Fibroblast of the aortic adventitia (primary cell): ENCODE measurements at places on chromosomes 3 and 15.
A peak's percentile ranks its signal among the peaks of the same experiment; 100 is the strongest.

DNA sequence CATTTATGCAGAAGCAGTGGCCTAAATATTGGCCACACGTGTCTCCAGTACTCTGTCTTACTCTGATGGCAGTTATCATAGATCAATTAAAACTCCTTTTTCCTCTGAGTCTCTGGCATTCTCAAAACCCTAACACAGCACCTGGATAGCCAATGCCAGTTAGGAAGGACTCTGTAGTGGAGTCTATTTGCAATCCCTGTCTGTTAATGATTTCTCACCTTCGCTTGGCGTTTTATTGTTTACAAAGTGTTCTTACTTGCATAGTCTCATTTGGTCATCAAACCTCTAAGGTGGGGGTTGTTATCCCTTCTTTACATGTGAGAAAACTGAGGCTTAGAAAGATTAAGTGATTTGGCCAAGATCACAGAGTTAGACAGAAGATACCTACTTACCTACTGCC lies 258.8 kb downstream of the IL5RA start:
- no peak for DNase-seq

- DNase-seq = no peak
These were observed 1101.0 kb downstream of the ROBO2 start for GRCh38 chr3:78140866-78141265.

GRCh38 chr3:127274200-127274760 lies 13.6 kb downstream of the PRR20G start:
- DNase-seq = no peak

GRCh38 chr3:184652465-184652864 lies 59.4 kb downstream of the MAGEF1 start:
- DNase-seq = no peak

GRCh38 chr3:193522473-193522872 lies 32.2 kb downstream of the ATP13A4 start:
- DNase-seq = no peak

DNA sequence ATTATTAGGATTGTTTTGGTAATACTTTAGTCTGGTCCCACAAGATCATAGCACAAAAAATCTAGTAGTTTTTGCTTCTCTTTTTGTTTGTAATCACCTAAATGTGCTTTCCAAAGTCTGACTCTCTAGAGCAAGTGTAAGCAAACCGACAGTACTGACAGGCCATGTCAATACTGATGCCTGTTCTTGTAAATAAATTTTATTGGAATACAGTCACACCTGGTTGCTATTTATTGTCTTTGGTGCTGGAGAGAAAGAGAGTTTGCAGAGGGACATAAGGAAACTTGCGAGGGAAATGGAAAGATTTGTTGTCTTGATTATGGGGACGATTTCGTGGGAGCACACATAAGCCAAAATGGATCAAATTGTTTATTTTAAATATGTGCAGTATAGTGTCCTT lies 77.5 kb downstream of the NAALADL2 start:
- DNase-seq = no peak

DNA sequence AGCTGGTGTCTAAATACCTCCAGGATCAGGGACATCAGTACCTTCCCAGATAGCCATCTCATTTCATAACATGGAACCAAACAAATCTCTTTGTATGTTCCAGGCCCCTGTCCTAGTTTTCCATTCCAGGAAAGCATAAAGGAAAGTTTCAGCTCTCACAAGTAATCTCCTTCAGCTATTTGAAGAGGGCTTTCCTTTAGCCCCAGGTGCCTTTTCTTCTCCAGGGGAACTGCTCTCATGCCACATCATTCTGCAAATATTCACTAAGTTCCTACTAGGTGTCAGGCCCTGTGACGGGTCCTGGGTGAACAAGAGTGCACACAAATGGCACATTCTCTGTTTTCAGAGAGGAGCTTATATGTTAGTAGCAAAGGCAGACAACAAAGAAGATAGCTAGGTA lies 136.1 kb downstream of the ADAMTS9 start:
- DNase-seq = no peak

DNA sequence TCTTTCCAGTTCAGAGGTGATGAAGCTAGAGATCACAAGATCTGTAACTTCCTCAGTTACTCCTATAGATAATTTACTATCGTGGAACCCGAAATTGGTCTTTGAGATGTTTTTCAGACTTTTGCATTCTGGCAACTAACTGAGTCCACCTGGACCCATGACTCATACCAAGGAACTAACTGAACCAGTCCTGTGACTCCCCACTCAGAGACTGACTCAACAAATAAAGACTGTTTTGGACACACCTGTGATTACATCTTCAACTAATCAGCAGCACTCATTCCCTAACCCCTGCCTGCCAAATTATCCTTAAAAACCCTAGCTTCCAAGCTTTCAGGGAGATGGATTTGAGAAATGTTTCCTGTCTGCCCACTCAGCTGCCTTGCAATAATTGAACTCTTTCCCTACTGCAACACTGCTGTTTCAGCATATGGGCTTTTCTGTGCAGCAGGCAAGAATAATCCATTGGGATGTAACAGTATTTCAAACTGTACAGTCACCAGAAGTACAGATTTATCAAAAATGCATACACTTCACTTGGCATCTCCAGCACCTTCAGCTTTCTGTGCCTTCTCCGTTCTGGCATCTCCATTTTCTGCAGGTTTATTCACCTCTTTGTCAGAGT lies 57.7 kb downstream of the GATM start:
- no peak for DNase-seq

GRCh38 chr3:170338690-170339340 lies 18.7 kb upstream of the SKIL start:
- DNase-seq = no peak

DNA sequence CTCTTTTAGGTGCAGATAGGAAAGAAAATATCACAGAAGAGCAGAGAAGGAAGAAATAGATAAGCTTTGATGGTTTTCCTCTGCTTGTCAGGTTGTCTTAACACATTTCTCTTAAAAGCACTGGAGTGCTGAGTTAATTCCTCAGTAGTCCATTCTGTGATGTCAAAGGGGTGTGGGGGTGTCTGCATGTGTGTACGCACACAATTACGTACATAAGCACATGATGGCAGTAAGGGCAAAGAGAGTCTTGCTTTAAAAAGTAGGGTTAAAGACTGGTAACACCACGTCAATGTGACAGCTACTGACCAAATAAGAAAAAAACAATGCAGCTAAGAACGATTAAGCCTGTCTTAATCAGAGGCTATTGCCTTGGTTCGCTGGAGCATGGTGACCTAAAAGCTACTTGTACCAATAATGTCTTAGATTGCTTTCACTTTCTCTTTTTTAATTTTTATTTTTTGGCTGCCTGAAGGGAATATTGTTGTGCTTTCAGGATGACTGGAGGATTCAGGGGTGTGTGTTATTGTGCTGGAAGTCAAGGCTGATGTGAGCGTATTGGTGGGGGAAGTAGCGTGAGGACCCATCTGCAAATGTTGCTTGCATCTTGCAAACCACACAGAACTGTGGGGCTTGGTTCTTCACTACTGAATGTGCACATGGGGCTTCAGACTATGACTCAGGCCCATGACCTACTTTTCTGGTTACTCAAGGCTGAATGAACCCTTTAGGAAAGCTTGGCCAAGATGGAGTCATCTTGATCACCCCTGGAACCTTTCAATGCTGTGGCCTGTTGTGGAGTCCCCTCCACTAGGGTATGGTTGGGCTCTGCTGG lies 417.8 kb upstream of the TPM1 start:
- peak; percentile 63 for DNase-seq

GRCh38 chr3:189727898-189728297 lies 96.7 kb downstream of the TP63 start:
- DNase-seq = peak; percentile 68

- DNase-seq = no peak
These were observed 1031.8 kb upstream of the NR2F2 start for GRCh38 chr15:95298729-95299128.

DNA sequence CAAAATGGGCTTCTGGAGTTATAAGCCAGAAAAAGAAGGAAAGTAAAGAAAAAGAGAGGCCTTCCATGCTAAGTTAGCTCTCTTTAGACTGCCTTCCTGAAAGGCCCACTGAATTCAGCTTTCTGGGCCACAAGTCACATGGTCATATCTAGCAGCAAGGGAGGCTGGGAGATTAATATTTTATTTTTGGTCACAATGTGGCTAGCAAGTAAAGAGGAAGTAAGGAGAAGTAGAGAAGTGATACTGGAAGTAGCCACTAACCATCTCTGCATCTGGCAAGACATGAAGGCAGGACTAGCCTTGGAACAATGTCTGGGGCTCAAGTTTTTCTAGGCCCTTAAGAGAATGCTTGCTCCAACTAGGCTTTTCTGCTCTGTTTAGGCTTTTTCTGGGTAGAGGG lies 81.8 kb upstream of the UBE2E1 start:
- DNase-seq = no peak

GRCh38 chr3:4409971-4410573 lies 57.0 kb downstream of the SUMF1 start:
- no peak for DNase-seq

DNA sequence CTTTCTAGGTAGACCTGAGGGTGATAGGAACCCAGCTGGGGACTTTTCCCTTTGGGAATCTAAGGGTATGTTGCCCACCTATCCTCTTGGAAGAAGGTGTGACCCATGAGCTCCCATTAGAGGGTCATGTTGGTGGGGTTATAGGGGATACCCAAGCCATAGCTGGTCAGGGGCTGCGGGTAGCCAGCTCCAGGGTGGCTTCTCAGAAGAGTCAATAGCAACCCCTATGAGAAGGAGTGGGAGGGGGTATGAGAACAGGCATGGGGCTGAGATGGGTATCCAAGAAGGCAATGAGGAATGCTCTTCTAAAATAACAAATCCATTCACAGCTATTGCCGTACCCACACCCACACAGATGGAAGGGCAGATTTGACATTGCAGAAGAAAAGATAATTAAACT lies 217.8 kb downstream of the UACA start:
- no peak for DNase-seq

DNA sequence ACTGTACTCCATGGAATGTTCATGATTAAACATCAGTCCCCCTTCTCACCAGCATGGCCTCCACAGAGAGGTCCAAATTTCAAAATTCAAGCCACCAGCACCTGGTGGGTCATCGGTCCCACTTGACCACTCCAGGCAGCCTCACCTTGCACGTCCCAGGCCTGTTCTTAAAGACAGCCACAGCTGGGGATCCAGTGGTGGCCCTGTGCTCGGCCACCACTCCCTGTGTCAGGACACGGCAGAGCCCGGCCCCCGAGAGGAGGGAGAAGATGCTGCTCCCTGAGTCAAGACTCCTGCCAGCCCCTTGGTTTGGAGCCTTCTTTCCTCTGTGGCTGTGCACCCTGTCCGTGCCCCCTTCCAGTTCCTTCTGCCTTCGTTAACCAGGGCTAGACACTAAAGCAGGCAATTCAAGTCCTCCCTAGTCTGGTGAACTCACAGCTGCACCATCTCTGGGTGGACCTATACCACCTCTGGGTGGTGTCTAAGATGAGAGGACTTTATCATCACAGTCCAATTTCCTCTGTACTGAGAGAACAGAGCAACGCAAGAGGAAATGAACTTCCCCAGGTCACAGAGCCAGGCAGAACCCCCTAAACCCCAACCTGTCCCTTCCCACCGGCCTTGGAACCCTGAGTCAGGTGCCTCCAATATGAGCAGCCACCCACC lies 97.1 kb downstream of the MEGF11 start:
- no peak for DNase-seq

DNA sequence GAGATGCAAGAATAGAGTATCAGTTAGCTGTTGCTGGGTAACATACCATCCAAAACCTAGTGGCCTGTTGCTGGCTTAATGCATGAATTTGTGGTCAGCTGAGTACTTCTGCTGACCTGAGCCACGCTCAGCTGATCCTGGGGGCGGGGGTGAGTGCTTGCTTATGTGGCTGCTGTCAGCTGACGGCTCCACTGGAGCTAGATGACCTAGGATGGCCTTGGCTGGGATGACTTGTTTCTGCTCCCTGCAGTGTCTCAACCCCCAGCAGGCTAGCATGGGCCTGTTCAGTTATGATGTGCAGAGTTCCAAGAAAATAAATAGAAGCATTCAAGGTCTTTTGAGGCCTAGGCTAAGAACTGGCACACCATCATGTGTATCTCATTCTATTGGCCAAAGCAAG lies 63.9 kb downstream of the FBLN2 start:
- peak; percentile 59 for DNase-seq

- peak; percentile 85 for DNase-seq
These were observed 241.8 kb downstream of the FOXP1 start for GRCh38 chr3:71341721-71342120.

GRCh38 chr3:143998266-143998665 lies 26.6 kb downstream of the DIPK2A start:
- peak; percentile 25 for DNase-seq

DNA sequence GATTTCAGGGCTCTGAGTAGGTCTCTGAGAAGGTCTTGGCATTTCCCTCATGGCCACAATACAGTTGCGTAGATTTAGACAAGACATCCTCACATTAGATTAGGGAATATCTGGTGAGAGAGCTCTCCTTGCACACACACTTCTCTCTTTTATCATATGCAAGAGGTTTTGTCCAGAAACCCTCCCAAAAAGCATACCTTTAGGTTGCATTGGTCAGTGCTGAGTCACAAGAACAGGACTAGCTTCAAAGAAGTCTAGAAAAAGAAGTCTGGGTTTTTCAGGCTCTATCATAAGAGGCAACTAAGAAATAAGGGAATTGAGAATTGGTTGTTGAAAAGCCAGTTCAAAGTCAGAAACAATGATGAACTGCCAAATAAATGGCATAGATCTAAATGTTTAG lies 40.1 kb upstream of the MITF start:
- no peak for DNase-seq

GRCh38 chr15:35657679-35658311 lies 111.8 kb upstream of the DPH6 start:
- peak; percentile 58 for DNase-seq

- no peak for DNase-seq
These were observed 71.8 kb downstream of the CPNE4 start for GRCh38 chr3:131962982-131963381.

- DNase-seq = no peak
These were observed 17.7 kb downstream of the MCCC1 start for GRCh38 chr3:183081459-183082183.

DNA sequence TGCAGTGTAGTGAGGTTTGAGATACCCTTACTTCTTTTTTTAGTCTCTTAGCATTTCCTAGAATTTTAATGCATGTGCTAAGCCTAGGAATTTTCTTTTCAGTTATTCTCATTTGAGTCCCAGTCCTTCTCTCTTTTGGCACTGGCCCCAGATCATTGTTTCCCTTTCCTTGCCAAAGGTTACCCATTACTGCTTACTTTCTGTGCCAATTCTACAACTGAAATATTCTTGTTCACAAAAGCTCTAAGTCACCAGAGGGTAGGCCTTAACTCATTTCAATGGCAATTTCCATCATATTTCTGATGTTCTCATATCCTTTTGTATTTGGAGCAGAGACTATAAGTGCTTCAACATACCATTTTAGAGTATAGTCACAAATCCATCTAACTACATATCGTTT lies 199.6 kb upstream of the CBLB start:
- DNase-seq = peak; percentile 47
